ENCODE measurements at places on chromosomes 13 and 19. TPM values are rescaled to one million over a fixed set of nuclear protein-coding genes. Genes with fewer than 3 reads are reported as not detected.

IFNL1 gene
- 0.28 TPM for total RNA-seq

ATXN8OS gene
- total RNA-seq, result not detected

C19orf18 gene
- total RNA-seq, result not detected

PEG3 gene
- not detected for total RNA-seq

NRTN gene
- total RNA-seq, result 0.68 TPM

RNF225 gene
- 0.13 TPM for total RNA-seq

NCR1 gene
- not detected for total RNA-seq

MCF2L gene
- total RNA-seq, result 0.36 TPM

TTC9B gene
- total RNA-seq, result 0.51 TPM

TNNT1 gene
- total RNA-seq, result 141 TPM

PCSK4 gene
- total RNA-seq, result 0.91 TPM

ZNF808 gene
- total RNA-seq, result 0.34 TPM

ZNF724 gene
- 1.3 TPM for total RNA-seq

MISP3 gene
- total RNA-seq, result 3.6 TPM

SLC46A3 gene
- total RNA-seq, result 2.2 TPM

CACNA1A gene
- total RNA-seq, result 0.31 TPM

FRY gene
- total RNA-seq, result 0.02 TPM

C13orf46 gene
- total RNA-seq, result 0.18 TPM

SHISA7 gene
- total RNA-seq, result not detected

ZNF358 gene
- total RNA-seq, result 21.4 TPM

WDR87 gene
- total RNA-seq, result not detected

ZNF66 gene
- not detected for total RNA-seq

RFPL4AL1 gene
- not detected for total RNA-seq

AMER2 gene
- not detected for total RNA-seq

IGFL2 gene
- total RNA-seq, result 0.63 TPM

LMTK3 gene
- total RNA-seq, result 4.6 TPM

GJA3 gene
- total RNA-seq, result 1.1 TPM

SIGLEC5 gene
- not detected for total RNA-seq

LGALS7 gene
- not detected for total RNA-seq

RXFP2 gene
- not detected for total RNA-seq

OLFM2 gene
- total RNA-seq, result 12.6 TPM
